ENCODE measurements at places on chromosomes 12 and 14.

GRCh38 chr14:87407344-87407743 is 585.6 kb downstream of the GALC start:
- no peak for DNase-seq

- no peak for DNase-seq
Observed at GRCh38 chr14:73829071-73829470, 22.6 kb upstream of the PTGR2 start.

DNA sequence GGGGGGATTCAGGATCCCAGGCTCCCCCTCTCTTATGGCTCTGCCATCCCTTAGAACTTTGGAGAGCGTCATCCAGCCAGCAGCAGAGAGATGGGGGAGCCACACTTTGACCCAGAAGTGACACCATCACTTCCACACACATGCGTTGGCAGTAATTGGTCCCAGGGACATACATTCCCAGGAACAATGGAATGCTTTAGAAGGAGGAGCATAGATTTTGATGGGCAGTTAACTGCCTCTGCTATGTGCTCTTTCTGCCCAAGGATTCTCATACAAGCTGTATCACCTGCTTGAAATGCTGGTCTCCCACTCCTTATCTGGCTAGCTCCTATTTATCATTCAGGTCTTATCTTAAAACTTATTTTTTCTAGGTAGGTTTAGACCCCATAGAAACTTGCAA is 109.0 kb upstream of the RPH3A start:
- no peak for DNase-seq

GRCh38 chr12:110004598-110004997 is 5.4 kb downstream of the ANKRD13A start:
- DNase-seq, result no peak

GRCh38 chr14:70084226-70084625 is 104.5 kb downstream of the SLC8A3 start:
- no peak for DNase-seq
